GM03348 (cell line): ENCODE measurements at places on chromosomes 16 and 17.

DNA sequence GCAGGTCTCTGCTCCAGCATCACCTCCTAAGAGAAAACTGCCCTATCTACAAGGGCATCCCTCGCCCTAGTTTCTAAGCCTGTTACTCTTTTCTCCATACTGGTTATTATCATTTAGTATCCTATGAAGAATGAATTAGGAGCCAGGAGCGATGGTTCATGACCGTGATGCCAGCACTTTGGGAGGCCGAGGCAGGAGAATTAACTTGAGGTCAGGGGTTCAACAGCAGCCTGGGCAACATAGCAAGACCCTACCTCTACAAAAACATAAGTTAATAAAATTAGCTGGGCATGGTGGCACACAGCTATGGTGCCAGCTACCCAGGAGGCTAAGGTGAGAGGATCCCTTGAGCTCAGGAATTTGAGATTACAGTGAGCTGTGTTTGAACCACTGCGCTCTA lies 7.2 kb downstream of the EARS2 start:
- no peak for DNase-seq

DNA sequence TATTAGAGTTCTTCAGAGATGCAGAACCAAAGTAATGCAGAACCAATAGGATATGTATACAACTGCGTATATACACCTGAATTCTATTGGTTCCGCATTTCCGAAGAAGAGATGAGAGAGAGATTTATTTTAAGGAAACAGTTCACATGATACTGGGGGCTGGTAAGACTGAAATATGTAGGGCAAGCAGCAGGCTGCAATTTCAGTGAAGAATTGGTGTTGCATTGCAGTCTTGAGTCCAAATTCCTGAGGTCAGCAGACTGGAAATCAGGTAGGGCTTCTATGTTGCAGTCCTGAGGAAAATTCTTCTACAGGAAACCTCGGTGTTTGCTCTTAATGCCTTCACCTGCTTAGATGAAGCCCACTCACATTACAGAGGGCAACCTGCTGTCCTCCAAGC lies 128.2 kb upstream of the MED13 start:
- DNase-seq: no peak

DNA sequence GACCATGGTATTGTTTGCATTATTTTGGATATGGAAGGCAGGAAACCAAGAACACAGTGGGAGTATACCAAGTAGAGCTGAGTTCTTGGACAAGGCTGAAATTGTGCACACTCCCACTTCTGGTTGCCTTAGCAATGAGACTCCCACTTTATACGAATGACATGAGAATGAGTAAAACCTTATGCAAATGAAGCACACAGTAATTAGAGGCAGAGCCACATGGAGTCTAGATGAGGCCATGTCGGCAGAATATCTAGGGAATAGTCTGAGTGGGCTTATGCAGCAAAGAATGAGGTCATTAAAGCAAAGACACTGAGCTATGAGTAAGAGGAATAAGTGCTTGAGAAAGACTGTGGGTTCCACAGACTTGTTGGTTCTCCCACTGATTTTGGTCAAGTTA lies 178.7 kb downstream of the GRIN2A start:
- no peak for DNase-seq

DNA sequence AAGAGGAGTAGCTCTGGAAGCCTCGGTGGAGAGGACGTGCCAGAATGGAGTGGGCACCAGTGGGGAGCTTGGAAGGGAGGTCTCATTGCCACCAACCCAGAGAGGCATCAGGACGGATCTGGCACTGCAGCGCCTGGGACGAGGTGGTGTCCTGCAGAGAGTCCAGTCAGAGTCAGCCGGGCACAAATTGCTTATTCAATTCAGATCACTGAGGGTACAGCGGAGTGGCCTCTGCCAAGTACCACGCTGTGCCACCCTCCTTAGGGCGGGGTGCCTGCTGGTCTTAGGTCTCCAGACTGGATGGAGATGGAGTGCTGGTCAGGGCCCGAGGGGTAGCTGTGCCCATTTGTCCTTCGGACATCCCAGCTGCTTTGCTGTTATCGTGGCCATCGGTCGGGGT lies 18.9 kb upstream of the SPPL2C start:
- DNase-seq: no peak

DNA sequence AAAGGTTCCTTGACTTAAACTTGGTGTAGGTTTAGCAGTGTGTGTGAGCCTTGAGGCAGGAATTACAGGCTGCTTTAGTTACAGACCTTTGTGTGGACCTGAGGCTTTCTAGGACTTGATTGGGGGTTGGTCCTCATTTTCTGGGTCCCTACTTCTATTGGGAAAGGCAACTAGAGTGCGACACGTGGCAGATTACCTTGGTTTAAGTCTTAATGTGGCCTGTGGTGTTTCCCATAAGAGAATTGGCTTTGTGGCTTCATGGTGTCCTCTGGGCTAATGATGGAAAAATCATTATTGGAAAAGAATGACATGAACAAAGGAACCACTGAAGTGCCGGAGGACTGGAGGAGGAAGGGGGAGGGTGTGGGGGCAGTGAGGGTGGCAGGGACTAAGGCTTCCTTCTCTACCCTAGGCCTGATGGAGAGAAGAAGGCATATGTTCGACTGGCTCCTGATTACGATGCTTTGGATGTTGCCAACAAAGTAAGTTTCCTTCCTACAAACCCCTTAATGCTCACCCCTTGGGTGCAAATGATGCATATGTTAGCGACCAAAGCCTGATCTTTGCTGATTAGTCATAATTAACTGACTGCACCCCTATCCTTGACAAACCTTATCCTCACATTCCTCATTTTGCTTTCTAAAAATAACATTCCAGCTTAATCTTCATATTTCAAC lies 2.7 kb downstream of the TLCD1 start:
- DNase-seq: no peak

DNA sequence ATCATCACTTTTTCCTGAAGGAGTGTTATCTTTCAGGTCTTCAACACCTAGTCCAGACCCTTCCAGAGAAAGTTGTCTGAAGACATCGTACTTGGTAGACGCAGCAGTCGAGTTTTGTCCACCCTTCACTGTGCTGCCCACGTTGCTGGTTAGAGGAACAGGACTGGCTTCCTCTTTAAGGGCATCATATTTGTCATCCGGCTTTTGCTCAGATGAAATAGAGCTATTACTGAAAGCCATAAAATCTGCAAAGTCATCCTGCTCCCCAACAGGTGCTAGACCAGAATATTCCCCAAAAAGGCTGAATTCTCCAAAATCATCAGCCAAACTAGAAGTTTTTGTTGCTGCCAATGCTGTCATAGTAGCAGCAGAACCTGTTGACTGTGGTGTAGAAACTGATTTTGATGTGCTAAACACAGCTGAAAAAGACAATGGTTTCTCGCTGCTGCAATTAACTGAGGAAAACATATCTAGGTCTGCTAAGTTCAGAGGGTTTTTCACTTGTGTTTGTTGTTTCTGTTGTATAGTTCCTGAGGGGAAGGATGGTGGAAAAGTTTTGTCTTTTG lies 55.7 kb downstream of the SYNRG start:
- DNase-seq: no peak
